ENCODE measurements at places on chromosomes 5 and 9. TPM values are rescaled to one million over a fixed set of nuclear protein-coding genes. Genes with fewer than 3 reads are reported as not detected.

The PMPCA gene
- total RNA-seq: 80.2 TPM

The TMEFF1 gene
- total RNA-seq: not detected

The NNT gene
- 573 TPM for total RNA-seq

The ADAMTSL2 gene
- total RNA-seq: 8.1 TPM

The NME5 gene
- 4.9 TPM for total RNA-seq

The PTPDC1 gene
- 8.4 TPM for total RNA-seq

The PCDHA9 gene
- total RNA-seq: not detected

The KCNV2 gene
- not detected for total RNA-seq

The RGS7BP gene
- 5.4 TPM for total RNA-seq

The F2RL1 gene
- 0.62 TPM for total RNA-seq

The SHOC1 gene
- not detected for total RNA-seq

The SARDH gene
- total RNA-seq: 0.94 TPM

The SPATA9 gene
- not detected for total RNA-seq

The CMYA5 gene
- 917 TPM for total RNA-seq

The IFNA13 gene
- total RNA-seq: not detected

The PRR16 gene
- total RNA-seq: 14.2 TPM

The SPINK6 gene
- not detected for total RNA-seq

The INSYN2B gene
- 0.30 TPM for total RNA-seq

The BTNL3 gene
- not detected for total RNA-seq

The FBP2 gene
- 0.27 TPM for total RNA-seq

The LCN9 gene
- not detected for total RNA-seq

The NR4A3 gene
- 3.7 TPM for total RNA-seq

The DDX41 gene
- 22.6 TPM for total RNA-seq

The MTAP gene
- total RNA-seq: 21.2 TPM

The ADAMTS19 gene
- 0.81 TPM for total RNA-seq

The ADRB2 gene
- total RNA-seq: 5.6 TPM

The PCDHGC5 gene
- 3.0 TPM for total RNA-seq

The SLC46A2 gene
- total RNA-seq: not detected

The SLC6A18 gene
- not detected for total RNA-seq

The NOL8 gene
- total RNA-seq: 12.4 TPM

The HACD4 gene
- 1.0 TPM for total RNA-seq

The ZBED3 gene
- total RNA-seq: 3.8 TPM

The SLC28A3 gene
- total RNA-seq: 0.24 TPM

The SPATA31C1 gene
- not detected for total RNA-seq

The SLC25A2 gene
- 0.16 TPM for total RNA-seq

The JAK2 gene
- total RNA-seq: 12.7 TPM

The HCN1 gene
- 0.05 TPM for total RNA-seq

The GRIA1 gene
- total RNA-seq: 0.05 TPM

The TOR4A gene
- total RNA-seq: 16.6 TPM

The OLFM1 gene
- total RNA-seq: 11.9 TPM

The UBTD2 gene
- 8.6 TPM for total RNA-seq

The GFPT2 gene
- total RNA-seq: 13.3 TPM

The PCDHGB1 gene
- 7.8 TPM for total RNA-seq

The FAM219A gene
- 20.6 TPM for total RNA-seq

The C5orf58 gene
- 0.65 TPM for total RNA-seq

The PDCD1LG2 gene
- 2.4 TPM for total RNA-seq

The ORM2 gene
- not detected for total RNA-seq

The EQTN gene
- not detected for total RNA-seq

The IFNB1 gene
- not detected for total RNA-seq

The INSL4 gene
- total RNA-seq: not detected

The ANKRD34B gene
- not detected for total RNA-seq

The GABRA6 gene
- total RNA-seq: not detected

The SYK gene
- total RNA-seq: 6.5 TPM

All from Right ventricle myocardium superior (tissue), 1 donor.